ENCODE measurements at places on chromosomes 7 and 10.

- no peak for DNase-seq
Observed at GRCh38 chr10:76125900-76126299, 694.5 kb downstream of the LRMDA start.

DNA sequence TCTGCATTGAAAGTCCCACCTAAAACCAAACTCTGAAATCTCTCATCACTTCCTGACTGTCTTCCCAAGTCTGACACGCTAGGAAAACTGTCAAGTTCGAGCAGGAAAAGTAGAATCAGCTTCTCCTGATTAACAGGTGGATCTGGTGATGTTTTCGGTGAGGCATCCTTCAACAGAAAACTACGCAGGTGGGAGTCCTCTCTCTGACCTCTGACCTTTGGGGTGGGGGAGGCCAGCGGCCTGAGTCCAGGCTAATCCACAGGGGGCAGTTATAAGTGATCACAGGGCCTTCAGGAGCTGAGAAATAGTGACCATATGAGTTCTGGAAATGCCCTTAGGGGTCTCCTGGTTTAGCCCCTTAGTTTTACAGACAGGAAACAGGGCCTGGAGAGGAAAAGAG, 13.4 kb upstream of the NPFFR1 start:
- DNase-seq, result no peak

GRCh38 chr10:59268460-59268859, 92.0 kb downstream of the PHYHIPL start:
- no peak for DNase-seq

- no peak for DNase-seq
Observed at GRCh38 chr10:129622736-129623135, 155.7 kb downstream of the MGMT start.

DNA sequence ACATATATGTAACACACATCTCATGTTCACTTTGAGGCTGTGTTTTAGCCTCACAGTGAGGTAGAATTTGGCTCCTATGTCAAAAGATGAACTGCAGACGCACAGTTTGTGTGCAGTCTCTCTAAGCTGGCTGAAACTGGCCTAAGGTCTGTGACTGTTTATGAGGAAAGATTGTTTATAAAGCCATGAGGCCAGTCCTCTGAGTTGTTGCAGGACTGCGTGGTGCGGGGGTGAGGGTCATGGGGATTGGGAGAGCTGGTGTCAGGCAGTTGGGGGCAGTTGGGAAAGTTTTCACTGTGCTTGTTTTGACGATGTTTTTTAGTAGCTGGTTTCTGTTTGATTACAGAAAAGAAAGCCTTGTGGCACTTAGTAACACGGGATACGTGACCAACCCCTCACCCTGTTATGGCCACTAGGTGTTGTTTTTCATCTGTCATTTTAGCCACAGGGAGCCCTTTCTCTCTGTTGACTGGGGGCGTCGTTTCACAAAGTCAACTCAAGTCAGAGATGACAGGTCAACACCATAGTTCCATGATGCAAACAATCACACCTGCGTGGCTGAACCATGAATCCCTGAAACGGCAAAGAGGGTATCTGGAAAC, 310.9 kb downstream of the CCDC3 start:
- DNase-seq, result no peak

DNA sequence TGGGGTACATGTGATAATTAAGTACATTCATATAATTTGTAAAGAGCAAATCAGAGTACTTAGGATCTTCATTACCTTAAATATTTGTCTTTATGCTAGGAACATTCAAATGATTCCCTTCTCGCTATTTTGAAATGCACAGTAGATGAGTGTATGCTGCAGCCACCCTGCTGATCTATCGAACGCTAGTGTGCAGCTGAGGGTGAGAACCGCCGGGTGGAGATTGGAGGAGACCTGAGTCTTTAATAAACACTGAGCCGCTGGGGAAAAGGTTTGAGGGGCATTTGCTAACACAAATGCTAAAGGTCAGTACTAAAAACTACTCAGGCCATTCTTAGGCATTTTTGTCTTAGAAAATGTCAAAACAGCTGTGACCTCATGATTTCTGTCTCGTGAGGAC, 148.0 kb downstream of the DPP6 start:
- no peak for DNase-seq

- peak; percentile 98 for DNase-seq
Observed at GRCh38 chr10:14959221-14960057, at the start of gene MEIG1. TSS of gene MEIG1 (plus strand) at chr10:14959388. CDS start at chr10:14966469, 7,081 bp downstream.

DNA sequence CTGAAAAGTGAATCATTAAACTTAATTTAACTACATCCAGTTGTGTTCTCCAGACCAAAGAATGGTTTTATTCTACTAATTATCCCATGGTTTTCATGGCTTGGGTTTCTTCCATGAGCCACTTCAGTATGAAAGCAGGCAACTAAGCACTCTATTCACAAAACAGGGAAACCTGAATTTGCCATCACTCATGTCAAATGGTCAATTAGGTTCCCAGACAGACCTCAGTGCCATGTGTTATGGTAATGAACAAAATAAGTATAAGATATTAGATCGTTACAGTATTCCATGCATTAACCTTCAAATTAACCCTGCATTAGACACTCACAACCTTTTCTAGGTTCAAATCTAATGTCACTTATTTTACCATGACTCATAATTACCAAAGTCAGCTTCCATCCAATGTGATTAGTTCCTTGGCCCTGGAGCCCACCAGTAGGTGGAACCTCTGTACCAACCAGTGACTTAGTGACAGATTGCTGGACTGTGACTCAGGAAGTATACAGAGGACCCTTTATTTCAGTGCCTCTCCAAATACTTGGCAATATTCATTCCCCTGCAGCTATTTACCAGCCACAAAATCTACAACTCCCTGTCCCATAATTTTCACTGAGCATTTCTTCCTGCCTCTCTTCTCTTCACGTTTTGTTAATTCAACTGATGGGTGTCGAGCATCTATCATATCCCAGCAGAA, 1270.2 kb upstream of the SORCS1 start:
- DNase-seq, result no peak

GRCh38 chr7:126790763-126791162, 462.0 kb downstream of the GRM8 start:
- no peak for DNase-seq

DNA sequence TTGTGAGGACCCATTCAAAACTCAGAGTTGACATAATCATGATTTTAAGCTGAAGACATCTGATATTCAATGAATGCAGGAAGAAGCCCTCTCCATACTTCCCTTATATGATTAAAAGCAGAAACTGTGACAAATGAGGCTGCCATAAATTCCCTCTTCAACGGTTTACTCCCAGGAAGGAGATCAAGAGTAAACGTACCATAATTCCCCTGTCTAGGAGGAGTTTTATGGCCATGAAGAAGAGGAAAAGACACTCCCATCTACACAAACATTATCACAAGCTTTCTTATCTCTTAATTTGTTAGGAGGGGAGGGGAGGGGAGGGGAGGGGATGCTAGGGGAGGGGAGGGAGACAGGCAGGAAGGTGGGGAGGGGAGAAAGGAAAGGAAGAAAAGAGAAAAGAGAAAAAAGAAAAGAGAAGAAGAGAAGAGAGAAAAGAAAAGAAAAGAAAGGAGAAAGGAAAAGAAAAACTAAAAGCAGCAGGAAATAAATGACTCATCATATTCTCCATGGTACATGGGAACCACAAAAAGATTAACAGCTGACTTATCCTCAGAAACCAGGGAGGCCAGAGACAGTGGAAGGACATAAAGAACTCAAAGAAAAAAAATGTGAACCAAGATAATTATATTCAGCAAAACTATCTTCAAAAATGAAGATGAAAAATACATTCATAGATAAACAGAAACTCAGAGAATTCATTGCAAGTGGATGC, 121.6 kb downstream of the ALOX5 start:
- no peak for DNase-seq

GRCh38 chr10:58384095-58384494, 1.1 kb upstream of the TFAM start:
- DNase-seq, result no peak

DNA sequence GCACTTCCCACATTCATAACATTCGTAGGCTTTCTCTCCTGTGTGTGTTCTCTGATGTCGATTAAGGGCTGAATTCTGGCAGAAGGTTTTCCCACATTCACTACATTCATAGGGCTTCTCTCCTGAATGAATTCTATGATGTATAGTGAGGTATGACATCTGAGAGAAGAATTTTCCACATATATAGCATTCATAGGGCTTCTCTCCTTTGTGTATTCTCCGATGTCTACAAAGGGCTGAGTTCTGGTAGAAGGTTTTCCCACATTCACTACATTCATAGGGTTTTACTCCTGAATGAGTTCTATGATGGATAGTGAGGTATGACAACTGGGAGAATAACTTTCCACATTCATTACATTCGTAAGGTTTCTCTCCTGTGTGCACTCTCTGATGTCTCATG, 15.6 kb downstream of the ZNF12 start:
- DNase-seq, result no peak

DNA sequence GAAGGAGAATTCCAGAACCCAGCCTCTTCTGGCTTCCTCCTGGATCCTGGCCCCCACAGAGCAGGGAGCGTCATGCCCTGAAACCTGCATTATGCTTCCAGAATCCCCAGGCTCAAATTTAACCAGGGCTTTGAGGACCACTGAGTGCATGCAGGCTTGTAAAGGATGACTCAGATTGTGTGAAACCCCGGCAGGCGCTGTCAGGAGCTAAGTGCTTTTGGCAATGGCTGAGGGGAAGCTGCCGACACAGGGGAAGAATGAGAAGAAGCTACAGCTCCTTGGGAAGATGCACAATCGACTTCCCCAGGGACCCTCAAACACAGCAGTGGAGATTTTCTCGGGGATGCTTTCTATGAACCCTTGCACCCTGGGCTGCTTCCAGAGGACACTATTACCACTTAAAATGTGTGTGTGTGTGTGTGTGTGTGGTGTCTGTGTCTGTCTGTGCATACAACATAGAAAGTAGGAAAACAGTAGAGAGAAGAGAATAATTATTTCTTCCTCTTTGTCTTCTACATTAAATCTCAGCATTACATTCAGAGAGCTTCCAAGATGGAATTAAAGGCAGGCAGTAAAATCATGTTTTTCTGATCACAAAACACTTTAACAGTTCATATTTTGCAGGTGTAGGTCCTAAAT, 183.5 kb upstream of the INHBA start:
- no peak for DNase-seq

- DNase-seq, result no peak
Observed at GRCh38 chr10:80536361-80536835, 1.3 kb upstream of the SH2D4B start.

GRCh38 chr7:32094516-32094915, 24.3 kb upstream of the PDE1C start:
- DNase-seq, result no peak

DNA sequence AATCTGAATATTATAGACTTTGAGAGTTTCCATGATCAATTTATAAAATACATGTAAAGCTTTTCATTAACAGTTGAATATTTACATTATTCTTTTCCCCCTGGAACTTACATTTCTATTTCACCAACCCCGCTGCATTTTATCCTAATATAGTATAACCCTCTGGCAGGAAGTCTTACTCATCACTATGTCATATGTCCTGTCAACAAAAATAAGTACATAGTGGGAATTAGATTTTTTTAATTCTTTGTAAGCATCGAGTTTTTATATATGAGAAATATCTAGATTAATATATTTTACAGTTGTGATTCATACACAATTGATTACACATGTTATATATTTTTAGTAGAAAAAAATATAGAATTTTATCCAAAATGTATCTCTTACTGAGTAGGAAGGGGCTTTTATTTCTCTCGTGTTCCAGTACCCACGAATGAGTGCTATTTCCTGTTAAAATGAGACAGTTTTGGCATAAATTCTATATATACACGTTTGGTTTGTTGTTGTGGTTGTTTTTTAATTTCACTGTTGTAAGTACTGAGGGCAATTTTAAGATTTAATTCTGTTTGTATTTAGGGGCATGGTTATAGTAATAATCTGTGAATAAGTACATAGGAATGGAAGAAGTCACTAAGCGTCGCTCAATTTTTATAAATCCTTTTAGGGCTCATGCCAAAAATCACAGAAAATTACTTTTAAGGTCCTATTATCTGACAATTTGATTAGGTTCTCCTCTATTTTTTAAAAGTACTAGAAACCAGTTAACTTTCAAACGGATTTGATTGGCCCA, 87.1 kb downstream of the HECW1 start:
- DNase-seq, result no peak

DNA sequence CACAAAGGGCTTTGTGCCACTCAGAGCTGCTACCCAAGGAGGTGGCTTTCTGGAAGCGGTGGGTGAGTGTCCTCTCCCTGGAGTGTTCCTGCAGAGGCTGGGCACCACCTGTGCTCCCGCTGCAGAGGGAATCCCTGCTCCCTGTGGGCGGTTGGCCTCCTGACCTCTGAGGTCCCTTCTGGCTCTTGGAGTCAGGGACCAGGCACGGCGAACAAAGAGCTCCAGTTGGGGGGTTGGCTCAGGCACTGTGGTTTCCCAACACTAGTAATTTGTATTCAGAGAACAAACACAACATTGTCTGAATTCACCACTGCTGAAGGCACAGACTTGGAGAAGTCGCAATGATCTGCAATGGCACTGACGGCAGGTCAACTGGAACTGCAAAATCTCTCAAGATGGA, 328.9 kb downstream of the PRPF18 start:
- no peak for DNase-seq

- DNase-seq, result no peak
Observed at GRCh38 chr10:79433324-79434222, 11.9 kb downstream of the ZCCHC24 start.

DNA sequence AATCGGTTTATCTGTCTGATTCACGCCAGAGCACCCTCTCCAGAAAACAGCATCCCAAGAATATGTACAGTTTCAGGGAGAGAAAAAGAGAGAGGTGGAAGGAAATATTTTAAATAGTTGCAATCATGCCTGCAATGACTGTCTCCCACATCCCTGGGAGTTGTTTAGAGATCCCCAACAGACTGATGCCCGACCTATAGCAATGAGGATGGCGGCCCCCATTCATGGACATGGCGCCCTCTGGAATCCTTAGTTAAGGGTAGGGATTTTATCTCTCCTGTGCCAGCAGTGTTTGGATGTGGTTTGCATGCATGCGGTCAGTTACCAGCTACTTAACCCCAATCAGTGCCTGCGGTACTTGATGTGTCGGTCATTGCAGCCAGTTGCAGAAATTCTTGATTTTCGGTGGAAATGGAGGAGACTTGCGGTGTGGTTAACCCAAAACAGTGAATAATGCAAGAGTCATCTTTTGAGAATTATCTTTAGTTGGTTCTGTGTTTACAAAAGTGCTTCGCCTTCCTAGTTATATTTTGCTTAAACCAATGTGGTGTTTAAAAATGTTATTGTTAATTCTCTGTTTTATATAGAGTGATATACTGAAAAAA, 186.0 kb upstream of the TCF7L2 start:
- no peak for DNase-seq

GRCh38 chr7:124462249-124462648, 303.3 kb downstream of the GPR37 start:
- DNase-seq, result no peak

DNA sequence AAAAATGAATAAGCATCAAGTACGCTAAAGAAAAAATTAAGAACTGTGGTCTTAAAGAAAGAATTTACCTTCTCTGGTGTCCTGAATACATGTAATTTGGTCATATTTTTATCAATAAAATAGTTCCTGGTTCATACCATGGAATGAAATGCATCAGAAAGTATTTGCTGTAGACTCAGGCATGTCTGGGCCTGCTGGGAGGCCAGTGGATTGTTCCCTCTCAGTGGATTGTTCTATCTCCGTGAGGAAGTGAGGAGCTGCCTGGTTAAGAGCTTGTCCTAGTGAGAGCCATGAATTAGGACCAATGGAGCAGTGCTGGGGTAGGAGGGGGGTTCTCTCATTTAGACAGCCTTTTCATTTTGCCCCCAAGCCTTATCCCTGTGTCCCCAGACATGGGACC, 211.7 kb upstream of the HABP2 start:
- DNase-seq, result no peak
